ENCODE measurements at places on chromosomes 16 and 17.

GRCh38 chr16:66069587-66069986 is 296.9 kb upstream of the CDH5 start:
- no peak for DNase-seq

DNA sequence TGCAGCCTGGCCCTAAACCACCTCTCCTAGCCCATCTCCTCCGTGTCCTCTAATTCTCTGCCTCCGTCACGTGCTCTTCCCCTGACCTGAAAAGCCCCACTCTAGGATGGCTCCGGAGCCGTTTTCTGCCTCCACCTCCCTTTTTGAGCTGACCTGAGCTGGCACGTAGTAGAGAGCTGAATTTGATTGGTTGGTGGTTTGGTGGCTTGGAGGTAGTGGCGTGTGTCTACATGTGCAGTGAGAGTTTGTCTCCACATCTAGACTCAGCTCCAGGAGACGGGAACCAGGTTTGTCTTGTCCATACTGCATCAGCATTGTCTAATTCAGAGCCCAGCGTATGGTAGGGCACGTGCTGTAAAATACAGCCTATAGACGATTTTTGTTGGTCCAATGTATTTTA is 3.0 kb downstream of the SBK1 start:
- no peak for DNase-seq

- DNase-seq = peak; percentile 74
These were observed 8.6 kb upstream of the MC1R start for GRCh38 chr16:89909777-89910716.

- DNase-seq = no peak
These were observed 135.2 kb downstream of the CCDC182 start for GRCh38 chr17:57609878-57610270.

GRCh38 chr17:80826955-80827645 is 164.5 kb upstream of the CHMP6 start:
- DNase-seq = peak; percentile 33

GRCh38 chr16:51621610-51622009 is 470.5 kb upstream of the SALL1 start:
- no peak for DNase-seq

GRCh38 chr17:47840001-47840741 is 902 bp downstream of the SCRN2 start:
- no peak for DNase-seq

- DNase-seq = peak; percentile 15
These were observed 1.1 kb downstream of the MAPT start for GRCh38 chr17:45895304-45895968.

GRCh38 chr17:50865060-50865867 is 890 bp downstream of the TOB1 start:
- peak; percentile 53 for DNase-seq

DNA sequence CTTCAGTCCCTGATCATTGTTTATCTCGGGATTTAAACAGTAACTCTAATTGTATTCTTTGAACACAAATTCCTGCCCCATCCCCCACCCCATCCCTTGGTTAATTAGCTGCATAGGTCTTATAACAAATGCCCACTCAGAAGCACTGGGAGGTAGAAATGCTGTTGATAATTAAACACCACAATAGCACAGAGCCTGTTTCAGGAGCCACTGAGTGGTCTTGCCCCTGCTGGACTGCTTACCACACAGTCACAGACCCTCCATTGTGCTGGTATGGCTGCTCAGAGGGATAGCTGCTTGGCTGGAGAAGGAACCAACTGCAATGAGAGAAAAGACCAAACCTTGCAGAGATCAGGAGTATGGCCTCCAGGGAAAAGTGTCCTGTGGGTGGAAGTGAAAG is 214.1 kb downstream of the ANKFN1 start:
- no peak for DNase-seq

DNA sequence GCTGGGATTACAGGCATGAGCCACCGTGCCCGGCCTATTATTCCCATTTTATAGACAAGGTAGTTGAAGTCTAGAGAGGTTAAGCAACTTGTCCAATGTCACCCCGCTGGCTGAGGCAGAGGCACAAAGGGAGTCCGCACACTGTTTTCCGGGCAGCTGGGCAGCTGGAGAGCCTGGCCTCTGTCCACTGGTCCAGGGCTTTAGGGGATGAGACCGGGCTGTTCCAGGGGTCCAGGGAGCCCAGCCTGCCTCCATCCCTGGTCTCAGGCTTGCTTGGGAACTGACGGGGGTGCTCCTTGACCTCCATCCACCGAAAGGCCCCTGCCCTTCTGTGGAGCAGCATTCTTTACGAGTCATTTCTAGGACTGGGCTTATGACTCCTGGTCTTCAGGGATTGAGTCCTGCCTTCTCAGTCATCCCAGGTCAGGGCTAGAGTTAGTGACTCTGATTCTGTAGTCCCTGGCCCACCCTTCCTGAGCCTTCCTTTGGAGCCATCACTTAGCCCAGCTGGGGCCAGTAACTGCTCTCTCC is 37.5 kb downstream of the SOCS3 start:
- DNase-seq = no peak

DNA sequence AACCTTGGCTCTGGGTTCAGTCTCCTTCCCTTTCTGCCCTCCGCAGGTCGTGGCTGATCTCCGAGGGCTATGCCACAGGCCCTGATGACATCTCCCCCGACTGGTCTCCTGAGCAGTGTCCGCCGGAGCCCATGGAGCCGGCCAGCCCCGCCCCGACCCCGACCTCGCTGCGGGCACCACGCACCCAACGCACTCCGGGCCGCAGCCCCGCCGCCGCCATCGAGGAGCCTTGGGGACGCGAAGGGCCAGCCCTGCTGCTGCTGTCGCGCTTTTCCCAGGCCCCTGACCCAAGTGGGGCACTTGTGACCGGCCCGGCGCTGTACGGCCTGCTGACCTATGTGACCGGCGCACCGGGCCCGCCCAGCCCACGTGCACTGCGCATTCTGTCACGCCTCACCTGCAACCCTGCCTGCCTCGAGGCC is 5.1 kb downstream of the ARMC5 start:
- DNase-seq = no peak

DNA sequence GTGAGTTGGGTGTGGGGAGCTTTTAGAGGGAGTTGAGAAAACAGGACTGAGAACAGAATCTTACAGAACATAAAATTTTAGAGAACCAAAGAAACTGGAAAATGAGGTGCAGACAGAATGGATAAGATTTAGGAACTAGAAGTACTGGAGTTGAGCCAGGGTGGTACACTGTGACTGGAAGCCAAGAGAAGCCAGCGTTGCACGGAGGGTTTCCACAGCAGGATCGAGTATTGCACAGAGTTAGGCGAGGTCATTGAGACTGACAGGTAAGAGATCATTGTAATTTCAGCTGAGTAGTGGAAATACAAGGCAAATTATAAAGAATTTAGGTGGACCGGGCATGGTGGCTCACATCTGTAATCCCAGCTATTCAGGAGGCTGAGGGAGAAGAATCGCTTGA is 6.6 kb downstream of the GSDMA start:
- no peak for DNase-seq

DNA sequence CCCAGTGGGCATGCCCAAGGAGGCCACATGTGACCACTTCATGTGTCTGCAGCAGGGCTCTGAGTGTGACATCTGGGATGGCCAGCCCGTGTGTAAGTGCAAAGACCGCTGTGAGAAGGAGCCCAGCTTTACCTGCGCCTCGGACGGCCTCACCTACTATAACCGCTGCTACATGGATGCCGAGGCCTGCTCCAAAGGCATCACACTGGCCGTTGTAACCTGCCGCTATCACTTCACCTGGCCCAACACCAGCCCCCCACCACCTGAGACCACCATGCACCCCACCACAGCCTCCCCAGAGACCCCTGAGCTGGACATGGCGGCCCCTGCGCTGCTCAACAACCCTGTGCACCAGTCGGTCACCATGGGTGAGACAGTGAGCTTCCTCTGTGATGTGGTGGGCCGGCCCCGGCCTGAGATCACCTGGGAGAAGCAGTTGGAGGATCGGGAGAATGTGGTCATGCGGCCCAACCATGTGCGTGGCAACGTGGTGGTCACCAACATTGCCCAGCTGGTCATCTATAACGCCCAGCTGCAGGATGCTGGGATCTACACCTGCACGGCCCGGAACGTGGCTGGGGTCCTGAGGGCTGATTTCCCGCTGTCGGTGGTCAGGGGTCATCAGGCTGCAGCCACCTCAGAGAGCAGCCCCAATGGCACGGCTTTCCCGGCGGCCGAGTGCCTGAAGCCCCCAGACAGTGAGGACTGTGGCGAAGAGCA is 4.4 kb downstream of the WFIKKN2 start:
- no peak for DNase-seq

- DNase-seq = peak; percentile 56
These were observed 885 bp downstream of the ZNF207 start for GRCh38 chr17:32350666-32351418.

- no peak for DNase-seq
These were observed 159.8 kb upstream of the SDK2 start for GRCh38 chr17:73803964-73804435.

- no peak for DNase-seq
These were observed 2.4 kb downstream of the RAD51C start for GRCh38 chr17:58694826-58695225.

DNA sequence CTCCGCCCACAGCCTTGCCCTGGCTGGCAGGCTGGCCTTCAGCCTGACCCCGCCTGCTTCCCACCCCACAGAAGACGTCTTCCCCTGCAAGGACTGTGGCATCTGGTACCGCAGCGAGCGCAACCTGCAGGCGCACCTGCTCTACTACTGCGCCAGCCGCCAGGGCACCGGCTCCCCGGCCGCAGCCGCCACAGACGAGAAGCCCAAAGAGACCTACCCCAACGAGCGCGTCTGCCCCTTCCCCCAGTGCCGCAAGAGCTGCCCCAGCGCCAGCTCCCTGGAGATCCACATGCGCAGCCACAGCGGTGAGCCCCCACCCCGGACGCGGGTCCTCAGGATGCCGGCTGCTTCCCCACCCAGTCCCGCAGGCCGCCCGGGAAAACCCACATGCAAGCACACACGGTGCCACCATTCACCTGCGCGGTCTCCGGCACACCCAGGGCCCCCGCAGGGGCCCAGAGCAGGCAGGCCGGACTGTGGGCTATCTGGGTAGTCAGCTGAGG is 38.2 kb upstream of the ZC3H18 start:
- DNase-seq = no peak

GRCh38 chr16:89380681-89381080 is 109.7 kb downstream of the ANKRD11 start:
- DNase-seq = no peak

DNA sequence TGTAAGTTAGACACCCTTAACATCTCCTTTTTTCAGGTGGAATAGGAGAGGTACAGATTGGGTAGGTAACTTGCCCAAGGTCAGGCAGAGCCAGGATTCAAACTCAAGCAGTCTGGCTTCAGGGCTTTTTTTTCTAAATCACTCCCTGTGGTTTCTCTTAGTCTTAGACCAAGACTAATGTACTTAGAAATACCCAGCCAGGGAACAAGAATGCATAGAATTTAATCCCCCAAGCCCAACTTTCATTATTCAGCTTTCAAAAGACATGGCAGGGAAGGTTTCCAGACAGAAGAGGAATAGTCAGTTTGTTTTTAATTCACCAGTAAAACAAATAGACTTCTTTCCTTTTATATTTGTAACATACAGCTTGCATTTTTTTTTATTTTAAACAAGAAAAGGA is 305.2 kb upstream of the RBFOX1 start:
- DNase-seq = no peak

- DNase-seq = no peak
These were observed 21.6 kb downstream of the VAC14 start for GRCh38 chr16:70779361-70779760.

DNA sequence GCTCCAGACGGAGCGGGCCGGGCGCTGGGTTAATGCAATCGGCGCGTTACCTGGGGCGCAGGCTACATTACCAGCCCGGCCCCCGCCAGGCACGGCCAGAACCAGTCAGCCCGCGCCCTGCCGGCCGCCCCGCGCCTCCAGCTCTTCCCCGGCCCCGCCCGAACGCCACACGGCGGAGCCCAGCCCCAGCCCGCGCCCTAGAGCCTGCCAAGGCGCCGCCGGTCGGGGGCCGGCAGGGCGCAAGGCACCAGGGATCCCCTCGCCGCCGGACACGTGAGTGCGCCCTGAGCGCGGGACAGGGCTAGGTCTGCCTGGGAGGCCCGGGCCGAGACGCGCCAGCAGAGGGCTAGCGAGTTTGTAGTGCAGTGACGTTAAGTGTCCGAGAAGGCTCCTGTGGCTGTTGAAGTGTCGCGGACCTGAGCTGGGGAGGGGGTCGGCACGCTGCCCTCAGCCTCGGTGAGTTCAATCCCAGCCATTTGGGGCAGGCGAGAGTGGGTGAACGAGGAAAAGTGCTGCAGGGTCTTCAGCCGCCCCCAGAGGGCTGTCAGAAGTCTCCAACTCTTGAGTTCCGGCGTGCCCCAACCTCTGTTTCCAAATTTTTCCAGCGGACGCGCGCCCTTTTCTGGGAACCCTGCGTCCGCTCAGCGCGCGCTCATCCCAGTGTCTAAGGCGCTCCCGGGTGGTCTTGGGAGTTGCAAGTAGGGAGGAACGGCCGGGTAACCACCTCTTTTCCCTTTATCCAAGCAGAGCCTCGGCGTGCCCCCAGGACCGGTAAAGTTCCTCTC is at the start of gene SLC6A2:
Gene SLC6A2 (plus strand): TSS at position 92 of the 785 bp plus-strand sequence. CDS start 707 bp downstream, outside the sequence.
- no peak for DNase-seq

DNA sequence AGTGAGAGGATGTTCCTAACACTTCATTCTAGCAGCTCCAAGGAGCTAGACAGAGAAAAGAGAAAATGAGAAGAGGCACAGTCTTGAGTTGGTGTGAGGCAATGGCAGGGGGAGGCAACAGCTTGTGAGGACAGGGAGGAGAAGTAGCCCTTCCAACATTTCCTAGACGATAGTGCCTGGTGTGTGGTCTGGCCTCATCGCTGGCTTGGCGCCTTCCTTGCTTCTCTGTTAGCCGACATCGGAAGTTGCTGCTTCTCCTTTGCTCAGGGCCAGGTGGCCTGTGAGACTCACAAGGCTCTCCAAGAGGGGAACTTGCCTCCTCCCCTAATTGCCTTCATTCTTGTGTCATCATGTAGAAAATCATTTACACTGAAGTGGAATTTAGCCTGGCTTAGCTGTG is 208.7 kb downstream of the MAP2K4 start:
- DNase-seq = no peak

- no peak for DNase-seq
These were observed 28.6 kb upstream of the GPRC5B start for GRCh38 chr16:19913340-19913645.

DNA sequence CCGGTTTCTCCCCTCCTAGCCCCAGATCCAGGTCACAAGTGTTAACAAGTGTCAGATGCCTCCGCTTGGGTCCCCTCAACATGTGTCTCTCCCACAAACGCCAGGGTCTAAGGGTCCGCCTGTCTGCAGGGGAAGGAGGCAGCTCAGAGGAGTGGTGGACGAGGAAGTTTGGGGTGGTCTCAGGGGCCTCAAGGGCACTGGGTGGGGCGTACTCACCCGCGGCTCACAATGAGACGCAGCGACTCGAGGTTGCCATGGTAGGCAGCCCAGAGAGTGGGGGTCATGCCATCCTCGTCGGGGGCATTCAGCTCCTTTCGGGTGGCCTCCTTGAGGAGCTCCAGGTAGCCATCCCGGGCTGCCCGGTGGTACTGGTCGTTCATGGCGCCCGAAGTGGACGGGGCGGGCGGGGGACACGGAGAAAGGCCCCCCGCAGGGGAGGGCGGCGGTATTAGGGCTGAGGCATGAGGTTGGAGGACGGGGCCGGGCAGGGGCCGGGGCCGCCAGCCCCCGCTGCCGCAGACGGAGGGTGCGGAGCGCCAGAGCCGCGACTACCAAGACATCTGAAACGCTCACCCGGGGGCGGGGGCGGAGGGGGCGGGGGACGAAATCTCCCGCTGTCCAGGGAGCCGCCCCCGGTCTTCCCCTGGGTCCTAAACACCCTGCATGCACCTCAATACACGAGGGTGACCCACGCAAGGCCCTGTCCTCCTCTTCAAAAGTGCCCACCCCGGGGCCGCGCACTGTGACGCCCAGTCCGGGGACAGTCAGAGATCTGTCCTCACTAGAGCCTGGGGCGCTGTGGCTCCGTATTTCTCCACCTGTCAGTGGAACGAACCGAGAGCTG is at the start of gene USH1G:
Gene USH1G (minus strand): TSS at position 562 of the 844 bp plus-strand sequence. CDS start 182 bp downstream, at position 380.
- peak; percentile 4 for DNase-seq

- no peak for DNase-seq
These were observed 34.5 kb downstream of the SDK2 start for GRCh38 chr17:73609758-73610157.
